ENCODE measurements at places on chromosomes 2 and 18.

DNA sequence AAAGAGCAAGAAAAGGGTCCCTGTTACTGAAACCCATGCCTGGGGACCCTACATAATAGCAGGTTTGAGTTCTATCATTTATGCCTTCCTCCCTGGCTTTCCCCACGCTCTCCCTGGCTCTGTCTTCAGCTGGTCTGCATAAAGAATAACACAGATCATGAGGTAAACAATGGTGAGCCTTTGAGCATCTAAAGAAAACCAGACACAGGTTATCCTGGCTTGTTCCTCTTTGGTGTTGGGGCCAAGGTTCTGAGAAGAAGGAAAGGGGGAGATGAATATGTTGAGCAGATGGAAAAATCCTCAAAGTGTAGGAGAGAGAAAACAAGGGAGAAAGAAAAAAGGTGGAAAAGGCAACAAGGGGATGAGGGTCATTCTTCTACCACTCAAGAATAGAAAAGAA lies 127.3 kb downstream of the CABYR start:
- no peak for DNase-seq

DNA sequence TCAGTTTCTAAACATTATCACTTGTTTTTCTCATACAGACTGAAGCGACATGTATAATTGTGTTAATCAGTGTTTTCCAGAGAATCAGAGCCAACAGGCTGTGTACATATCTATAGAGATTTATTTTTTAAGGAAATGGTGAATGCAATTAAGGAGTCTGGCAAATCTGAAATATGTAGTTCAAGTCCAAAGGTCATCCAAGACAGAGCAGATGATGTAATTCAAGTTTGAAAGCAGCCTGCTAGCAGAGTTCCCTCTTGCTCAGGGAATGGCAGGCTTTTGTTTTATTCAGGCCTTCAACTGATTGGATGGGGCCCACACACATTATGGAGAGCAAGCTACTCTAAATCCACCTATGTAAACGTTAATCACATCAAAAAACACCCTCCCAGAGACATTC lies 282.6 kb downstream of the CBLN2 start:
- DNase-seq: no peak

DNA sequence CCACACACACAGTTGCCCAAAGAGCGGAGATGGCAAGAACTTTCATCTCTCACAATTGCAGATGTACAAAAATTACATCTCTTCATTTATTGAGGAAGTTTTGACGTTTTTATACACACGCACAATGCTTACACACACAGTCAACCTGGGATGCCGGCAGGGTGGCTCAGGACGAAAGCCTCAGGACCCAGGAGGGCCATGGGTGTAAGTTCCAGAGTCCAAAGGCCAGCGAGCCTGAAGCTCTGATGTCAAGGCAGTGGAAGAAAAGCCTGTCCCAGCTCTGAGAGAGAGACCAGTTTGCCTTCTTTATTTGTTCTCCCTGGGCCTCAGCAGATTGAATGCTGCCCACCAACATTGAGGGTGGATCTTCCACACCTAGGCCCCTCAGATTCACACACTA lies 10.1 kb downstream of the AMER3 start:
- DNase-seq: no peak

DNA sequence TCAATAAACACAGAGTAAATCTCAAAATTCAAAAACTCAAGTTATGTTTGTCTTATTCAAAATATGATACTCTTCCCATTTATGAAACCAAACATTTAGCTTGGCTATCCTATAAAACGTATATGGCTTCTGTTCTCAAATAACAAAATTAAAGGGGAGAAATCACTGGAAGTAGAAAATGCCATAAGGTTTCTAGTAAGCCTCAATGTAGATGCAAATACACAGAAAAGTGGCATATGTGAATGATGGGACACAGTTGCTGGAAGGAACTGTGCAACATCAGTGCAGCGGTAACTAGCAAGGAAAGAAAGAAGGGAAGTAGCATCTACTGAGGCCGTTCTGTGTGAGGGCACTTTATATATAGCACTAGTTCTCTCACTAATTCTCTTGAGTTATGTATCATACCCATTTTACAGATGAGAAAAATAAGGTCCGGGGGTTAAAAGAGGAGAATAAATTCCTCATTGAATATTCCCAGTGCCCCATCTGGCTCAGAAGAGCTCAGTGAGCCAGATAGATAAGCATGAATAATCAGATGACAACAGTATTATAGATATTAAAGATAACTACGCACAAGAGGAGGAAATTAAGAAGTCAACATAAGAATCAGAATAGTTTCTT lies 27.2 kb downstream of the NBAS start:
- no peak for DNase-seq

DNA sequence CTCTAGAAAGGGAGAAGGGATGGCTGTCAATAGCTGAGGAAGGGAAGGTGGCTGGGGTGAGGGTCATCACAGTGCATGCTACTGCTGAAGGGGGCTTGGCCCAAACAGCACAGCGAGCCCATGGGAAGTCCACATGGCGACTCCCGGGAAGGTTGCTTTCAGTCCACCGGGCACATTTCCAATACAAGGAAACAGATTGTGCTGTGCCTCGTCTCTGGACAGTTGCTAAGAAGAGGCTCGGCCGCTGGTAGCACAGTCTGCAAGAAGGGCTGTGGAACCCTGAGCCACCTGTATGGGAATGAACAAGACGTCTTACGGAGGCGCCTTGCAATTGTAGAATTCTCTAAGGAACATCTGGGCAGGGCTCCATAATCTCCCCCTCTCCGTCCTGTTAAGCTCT lies 123.1 kb downstream of the CELF4 start:
- no peak for DNase-seq

GRCh38 chr18:68703326-68703725 lies 11.6 kb downstream of the TMX3 start:
- no peak for DNase-seq

GRCh38 chr2:54879032-54879431 lies 155.6 kb downstream of the EML6 start:
- DNase-seq: no peak

DNA sequence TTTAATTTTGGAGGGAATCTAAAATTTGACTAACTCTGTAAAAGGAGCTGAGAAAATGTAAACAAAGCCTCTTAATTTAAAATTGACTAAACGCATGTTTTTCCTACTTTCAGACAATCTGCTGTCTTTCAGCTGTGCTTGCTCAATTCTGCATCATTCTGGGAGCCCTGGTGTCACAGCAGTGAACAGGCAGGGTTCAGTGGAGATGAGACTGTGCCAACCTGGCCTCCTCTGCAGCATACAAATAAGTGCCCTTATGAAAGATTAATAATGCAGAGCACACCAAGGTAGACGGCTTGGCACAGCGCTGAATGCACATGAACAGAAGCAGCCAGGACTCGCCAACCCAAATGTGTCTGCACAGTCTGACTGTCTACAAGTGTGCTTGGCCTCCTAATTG lies 222.0 kb upstream of the CHAC2 start:
- no peak for DNase-seq

- no peak for DNase-seq
Observed at GRCh38 chr2:27250652-27251379, 12.0 kb downstream of the SLC30A3 start.

GRCh38 chr2:209917154-209917771 lies 85.2 kb upstream of the RPE start:
- DNase-seq: no peak
